ENCODE measurements at places on chromosomes 4 and X.

- DNase-seq: no peak
Observed at GRCh38 chr4:108649863-108650211, 562 bp upstream of the OSTC start.

DNA sequence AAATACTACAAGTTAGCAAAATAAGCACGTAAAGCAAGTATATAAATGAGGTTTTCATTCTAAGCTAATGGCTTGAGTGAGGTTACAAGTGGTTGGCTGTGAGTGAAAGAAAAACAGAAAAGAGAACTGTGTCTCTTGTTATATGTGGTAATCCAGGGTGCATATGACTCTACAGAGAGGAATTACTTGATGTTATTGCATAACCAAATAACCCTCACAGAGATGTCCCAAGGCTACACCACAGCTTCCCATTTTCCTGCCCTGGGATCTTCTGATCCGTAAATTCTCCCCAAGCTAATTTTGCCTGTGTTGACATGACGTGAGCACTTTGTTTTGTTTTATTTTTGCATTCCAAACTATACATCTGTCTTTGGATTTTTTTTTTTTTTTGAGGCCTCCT lies 470.0 kb upstream of the INTU start:
- DNase-seq: no peak

GRCh38 chr4:913280-913618 lies 18.9 kb downstream of the GAK start:
- no peak for DNase-seq

DNA sequence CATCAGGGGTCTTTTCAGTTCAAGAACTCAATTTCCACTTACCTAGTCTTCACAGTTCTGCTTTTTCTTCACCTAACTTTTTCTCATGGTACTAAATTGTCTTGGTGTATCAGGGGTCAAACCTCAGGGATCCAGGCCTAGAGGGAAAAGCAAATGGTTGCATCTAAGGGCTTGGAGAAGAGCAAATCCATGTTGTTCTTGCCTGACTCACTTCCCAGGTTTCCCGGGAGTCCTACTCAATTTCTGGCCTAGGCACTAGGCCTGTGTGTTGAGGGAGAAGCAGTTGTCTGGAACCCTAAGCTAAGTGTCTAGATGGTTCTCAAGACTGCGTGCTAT lies 191.9 kb upstream of the STK26 start:
- DNase-seq: no peak

- no peak for DNase-seq
Observed at GRCh38 chrX:47568656-47569295, 7.8 kb downstream of the ARAF start.

DNA sequence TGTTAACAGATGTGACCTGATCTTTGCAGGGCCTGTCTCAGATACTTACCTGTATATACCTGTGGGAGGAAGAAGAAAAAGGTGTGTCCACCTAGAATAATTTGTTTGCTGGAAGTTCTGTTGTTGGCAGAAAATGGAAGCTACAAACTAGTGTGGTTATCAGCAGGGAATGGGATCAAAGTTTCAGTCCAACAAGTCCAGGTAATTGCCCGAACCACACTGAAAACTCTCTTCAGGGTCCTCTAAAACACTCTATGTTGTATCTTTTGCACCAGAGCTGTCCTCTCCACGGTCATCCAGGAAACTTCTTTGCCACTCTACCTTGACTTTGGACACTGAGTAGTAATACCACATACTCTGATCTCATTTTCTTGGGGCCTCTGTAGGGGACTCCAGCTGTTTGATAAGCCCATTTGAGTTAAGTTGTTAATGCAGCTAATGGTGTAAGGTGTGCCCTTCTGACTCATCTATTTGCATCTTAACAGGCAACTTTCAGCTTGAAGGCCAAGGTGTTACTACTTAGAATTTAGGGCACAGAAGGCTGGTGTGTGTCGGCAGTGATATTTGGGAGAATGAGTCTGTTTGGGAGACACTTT lies 38.7 kb upstream of the GATB start:
- DNase-seq: no peak

DNA sequence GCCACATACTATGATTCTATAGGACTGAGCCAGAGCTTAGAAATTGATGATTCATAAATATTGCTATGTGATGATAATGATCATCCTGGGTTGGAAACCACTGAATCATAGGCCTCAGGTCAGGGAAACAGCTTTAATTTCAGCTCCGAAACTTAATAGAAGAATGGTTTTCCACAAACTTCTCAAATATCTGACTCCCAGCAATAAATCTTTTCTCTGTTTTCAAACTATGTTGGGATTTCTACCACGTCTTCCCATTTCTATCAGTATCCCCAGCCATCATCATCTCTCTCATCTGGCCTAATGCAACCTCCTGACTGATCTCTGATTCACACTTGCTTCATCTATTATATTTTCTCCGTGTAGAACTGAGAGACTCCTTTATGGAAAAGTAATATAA lies 521.8 kb upstream of the AGA start:
- DNase-seq: no peak

- DNase-seq: no peak
Observed at GRCh38 chrX:40152741-40153344, 55.1 kb upstream of the BCOR start.

DNA sequence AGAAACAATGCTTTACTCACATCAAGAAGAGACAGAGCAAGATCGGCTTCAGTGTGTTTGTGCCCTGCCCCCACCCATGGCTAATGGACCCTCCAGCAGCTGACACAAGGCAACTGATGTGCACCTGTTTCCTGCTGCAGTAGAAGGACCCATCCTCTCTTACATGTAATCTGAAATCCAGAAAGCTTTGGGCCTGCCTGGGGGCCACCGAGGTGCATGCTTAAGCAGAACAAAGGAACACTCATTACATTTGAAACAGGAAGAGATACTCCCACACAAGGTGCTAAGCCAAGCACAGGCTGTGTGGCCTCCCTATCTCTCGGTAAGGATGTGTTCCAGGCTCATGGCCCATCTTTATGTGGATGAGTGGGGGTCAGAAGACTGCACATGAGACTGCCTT lies 338.0 kb downstream of the SPOCK3 start:
- no peak for DNase-seq

DNA sequence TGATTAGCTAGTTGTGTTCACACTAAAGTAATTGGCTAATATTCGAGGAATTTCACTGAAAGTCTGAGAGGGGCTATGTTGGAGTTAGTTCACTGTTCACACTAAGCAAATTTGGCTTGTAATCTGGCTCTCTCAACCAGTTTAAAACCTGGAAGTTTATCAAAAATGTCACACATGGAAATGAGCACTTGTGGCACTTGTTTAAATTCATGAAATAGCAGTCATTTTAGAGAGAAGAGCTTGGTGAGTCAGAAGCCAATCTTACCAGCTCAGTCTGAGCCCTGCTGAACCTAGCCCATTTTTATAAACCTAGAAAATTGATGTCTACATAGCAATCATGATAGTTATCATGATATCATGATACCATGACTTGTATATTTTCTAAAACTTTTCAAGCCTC lies 90.7 kb upstream of the JADE1 start:
- no peak for DNase-seq

GRCh38 chrX:43633757-43634156 lies 22.3 kb upstream of the MAOA start:
- no peak for DNase-seq

GRCh38 chr4:28675582-28675981 lies 1814.9 kb downstream of the STIM2 start:
- no peak for DNase-seq

DNA sequence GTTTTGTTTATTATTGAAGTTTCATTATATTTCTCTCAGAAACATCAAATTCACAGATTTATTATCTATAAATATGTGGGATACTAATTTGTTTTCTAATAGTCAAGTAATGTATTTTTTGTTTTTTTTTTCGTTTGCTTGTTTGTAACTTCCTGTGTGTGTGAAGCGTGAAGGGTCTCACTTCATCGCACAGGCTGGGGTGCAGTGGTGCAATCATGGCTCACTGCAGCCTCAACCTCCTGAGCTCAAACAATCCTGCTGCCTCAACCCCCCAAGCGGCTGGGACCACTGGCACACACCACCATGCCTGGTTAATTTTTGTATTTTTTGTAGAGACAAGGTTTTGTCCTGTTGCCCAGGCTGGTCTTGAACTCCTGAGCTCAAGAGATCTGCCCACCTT lies 55.1 kb downstream of the SH3RF1 start:
- no peak for DNase-seq

All from NCI-H460 (cell line).